ENCODE measurements at places on chromosomes 7 and 10.

- no peak for DNase-seq
Observed at GRCh38 chr10:42543840-42544372, 94.5 kb downstream of the ZNF33B start.

DNA sequence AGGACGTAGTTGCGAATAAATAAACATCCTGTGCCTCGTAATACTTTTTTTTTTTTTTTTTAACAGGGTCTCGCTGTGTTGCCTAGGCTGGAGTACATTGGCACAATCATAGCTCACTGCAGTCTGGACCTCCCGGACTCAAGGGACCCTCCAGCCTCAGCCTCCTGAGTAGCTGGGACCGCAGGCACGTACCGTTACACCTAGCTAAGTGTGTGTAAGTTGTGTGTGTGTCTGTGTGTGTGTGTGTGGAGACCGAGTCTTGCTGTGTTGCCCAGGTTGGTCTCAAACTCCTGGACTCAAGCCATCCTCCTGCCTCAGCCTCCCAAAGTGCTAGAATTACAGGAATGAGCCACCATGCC, 573 bp upstream of the PON2 start:
- DNase-seq: no peak

GRCh38 chr7:25781704-25782103, 370.3 kb upstream of the NFE2L3 start:
- DNase-seq: no peak

DNA sequence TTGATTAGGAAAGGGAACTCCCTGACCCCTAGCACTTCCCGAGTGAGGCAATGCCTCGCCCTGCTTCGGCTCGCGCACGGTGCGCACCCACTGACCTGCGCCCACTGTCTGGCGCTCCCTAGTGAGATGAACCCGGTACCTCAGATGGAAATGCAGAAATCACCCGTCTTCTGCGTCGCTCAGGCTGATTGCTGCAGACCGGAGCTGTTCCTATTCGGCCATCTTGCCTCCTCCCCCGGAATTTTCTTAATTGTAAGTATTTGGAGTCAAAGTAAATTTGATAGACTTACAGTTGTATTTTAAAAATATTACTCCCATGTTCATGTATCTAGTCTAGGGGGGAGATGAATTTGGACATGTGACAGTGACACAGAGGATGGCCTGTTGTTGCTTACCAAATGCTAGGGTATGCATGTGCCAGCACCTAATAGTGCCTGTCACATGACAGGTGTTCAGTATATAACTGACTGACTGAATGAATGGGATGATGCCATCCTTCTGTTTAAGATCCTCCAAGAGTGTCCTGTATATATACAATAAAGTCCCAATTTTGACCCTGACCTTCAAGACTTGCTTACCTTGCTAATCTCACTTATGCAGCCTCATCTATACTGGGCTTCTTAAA, 42.0 kb upstream of the ICA1 start:
- DNase-seq: no peak

DNA sequence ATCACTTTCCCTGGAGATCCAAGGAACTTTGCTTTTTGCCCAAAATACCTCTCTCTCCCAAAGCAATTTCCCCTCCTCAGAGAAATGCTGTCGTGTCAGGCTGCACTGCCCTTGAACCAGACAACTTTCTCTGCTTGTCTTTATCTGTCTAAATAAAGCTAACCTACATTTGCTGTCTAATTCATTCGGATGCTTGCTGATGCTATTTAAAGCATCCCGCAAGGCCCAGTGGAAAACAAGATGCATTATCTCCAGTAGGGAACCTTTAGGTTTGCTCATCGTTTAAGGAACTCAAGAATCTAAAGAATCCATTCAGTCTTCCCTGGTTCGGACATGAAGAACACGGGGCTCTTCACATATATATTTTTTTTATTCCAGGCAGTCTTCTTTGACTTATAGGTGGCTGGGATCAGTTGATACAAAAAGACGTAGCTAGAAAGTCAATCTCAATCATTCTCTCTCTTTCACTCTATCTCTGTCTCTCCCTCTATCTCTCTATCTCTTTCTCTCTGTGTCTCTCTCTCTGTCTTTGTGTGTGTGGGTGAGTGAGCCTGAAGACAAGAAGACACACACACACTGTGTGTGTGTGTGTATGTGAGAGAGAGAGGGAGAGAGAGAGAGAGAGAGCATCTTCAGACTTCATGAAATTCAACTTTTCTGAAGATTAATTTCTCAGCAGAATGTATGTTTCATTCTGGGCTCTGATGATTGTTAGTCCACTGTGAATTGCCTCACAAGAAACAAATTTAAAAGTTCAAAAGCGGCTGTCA, 92.8 kb upstream of the MKLN1 start:
- DNase-seq: no peak
